ENCODE measurements at places on chromosomes 1 and 21.

- DNase-seq = no peak
Observed at GRCh38 chr1:114180742-114181141, 27.1 kb upstream of the SYT6 start.

GRCh38 chr1:99749504-99750347, 16.7 kb downstream of the FRRS1 start:
- DNase-seq = no peak

GRCh38 chr1:147185432-147185831, 13.2 kb upstream of the PRKAB2 start:
- DNase-seq = no peak

DNA sequence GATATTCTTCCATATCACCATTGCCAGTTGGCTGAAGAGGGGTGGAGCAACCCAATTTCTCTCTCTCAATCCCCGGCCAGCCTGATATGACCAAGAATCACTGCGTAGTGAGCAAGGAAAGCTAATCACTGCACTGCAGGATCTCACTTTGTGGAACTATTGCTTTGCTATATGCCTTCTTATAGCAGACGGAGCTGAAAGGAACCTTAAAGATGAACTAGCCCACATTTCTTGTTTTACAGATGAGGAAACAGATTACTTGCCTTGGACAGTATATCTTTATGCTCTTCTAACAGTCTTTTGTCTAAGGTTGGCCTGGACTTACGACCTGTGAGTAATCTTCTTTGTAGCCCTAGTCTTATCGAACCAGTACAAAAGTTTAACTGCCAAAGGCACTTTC, 7.6 kb downstream of the APOBEC4 start:
- DNase-seq = no peak

DNA sequence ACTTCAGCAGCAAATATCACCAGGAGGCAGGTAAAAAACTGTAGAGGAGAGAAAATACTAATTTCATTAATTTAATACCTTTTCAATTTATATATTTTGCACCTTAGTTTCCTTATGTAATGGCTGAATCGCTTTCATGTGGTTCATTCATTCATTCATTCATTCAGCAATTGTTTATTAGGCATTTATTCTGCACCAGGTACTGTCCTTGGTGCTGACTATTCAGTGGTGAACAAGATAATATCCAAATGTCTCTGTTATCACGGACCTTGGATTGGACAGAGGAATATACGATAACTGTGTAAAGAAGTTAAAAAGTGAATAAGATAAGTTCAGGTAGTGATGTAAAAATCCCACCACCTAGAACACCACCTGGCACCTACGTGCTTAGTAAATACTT, 28.8 kb downstream of the TSPAN2 start:
- DNase-seq = no peak

GRCh38 chr1:18939398-18940302, 16.8 kb downstream of the IFFO2 start:
- no peak for DNase-seq

DNA sequence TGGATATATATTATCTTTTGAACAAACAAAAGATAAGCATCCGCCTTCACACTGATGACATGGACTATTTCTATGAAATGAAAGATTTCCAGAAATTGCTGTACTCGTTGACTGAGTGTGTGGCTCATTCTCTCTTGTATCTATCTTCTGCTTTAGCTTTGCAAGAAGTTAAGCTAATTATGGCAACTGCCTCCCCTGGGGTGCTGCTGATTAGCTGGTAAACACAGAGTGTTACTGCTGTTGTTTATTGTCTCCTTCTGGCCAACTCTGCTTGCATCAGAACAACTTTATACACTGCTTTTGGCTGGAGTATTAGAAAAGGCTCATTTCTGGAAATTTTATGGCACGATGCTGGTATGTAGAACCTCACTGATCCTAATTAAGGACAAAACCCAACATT, 95.6 kb upstream of the SNX7 start:
- DNase-seq = no peak

GRCh38 chr1:112263453-112263852, 132.6 kb upstream of the CTTNBP2NL start:
- DNase-seq = no peak

- no peak for DNase-seq
Observed at GRCh38 chr1:3049905-3050304, 19.1 kb upstream of the PRDM16 start.

DNA sequence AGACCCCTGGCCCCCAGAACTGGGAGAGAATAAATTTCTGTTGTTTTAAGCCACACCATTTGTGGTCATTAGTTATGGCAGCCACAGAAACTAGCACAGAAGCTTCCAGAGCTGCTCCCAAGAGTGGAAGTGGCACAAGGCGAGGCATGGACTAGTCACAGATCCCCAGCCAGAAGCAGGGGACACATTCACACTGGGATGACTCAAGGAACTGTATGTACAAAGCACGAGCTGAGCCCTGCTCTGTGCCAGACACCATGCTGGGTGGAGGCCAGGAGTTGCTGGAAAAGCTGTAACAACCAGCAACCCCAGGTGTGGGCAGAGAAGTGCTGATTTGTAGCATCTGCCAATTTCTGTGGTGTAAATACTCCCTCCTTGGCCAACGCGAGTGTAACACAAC, 55.6 kb downstream of the TCP10L start:
- DNase-seq = no peak

DNA sequence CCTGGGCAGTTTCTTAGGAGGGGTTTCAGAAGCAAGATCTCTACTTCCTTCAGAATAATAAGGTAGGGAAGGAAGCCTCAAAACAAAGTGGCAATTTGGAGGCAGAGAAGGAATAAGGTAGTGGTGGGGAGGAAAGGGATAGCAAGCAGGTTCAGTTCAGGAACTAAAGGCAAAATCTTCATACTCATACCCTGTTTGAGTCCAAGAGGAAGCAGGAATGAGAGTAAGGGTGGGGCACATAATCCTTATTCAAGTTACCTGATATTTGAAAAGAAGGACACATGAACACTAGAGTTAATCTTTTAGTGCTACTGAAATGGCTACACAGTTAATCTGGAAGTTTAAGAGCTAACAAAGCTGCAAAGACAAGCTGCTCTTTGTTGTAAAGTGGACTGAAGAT, 8.4 kb upstream of the RBM8A start:
- no peak for DNase-seq

DNA sequence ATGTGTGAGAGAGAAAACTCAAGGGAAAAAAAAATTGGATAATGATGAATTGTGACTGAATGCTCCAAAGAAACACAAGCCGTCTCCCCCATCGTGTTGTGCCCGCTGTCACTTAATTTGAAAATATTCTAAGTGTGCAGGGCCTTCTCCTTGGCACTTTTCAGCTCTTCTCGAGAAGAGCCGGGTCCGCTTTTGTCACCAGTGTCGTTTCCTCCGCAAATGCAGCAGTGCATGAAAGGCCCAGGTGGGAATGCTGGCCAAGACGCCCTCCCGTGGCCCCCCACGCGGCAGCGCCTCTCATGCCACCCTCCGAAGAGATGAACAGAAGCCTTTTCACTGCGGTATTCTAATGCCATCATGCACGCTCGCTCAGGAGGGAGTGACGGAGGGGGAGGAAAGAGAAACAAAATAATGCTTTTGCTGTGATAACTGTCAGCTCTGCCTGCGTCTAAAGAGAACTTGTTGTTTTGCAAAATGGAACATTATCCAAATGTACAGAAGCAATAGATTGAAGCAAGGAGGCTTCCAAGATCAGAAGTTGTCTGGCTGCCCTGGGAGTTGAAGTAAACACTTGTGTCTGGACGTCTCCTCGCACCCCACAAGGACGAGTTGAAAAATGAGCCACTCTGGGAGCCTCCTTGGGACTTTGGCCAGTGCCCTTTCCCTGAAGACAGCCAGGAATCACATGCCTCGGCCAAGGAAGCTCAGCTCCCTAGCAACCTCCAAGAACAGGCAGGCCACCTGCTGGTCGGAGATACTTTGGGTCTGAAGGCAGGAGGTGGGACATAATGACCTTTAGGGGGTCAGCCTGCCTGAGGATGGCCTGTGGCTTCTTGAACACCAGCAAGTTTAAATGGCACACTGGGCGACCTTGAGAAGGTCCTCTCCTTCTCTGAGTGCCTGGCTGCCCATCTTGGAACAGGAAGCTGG, 166.1 kb upstream of the ZC3H12A start:
- DNase-seq = no peak

- DNase-seq = no peak
Observed at GRCh38 chr1:65772607-65773006, 20.1 kb upstream of the PDE4B start.

- DNase-seq = no peak
Observed at GRCh38 chr1:51712590-51712989, 95.7 kb downstream of the OSBPL9 start.

DNA sequence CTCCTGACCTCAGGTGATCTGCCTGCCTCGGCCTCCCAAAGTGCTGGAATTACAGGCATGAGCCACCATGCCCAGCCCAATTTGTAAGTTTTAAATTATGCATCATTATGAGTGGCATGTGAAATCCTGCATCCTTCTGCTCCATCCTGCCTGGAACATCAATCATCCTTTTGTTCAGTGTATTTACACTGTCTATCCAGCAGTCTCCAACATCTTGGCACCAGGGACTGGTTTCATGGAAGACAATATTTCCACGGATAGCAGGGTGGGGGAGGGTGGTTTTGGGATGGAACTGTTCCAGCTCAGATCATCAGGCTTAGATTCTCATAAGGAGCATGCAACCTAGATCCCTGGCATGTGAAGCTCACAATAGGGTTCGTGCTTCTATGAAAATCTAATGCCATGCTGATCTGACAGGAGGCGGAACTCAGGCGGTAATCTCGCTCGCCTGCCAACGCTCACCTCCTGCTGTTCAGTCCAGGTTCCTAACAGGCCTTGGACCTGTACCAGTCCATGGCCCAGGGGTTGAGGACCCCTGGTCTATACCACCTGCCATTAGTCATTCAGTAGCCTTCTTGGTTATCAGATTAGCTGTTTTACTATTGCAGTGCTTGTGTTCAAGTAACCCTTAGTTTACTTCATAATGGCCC, 22.2 kb upstream of the TCEA3 start:
- no peak for DNase-seq

DNA sequence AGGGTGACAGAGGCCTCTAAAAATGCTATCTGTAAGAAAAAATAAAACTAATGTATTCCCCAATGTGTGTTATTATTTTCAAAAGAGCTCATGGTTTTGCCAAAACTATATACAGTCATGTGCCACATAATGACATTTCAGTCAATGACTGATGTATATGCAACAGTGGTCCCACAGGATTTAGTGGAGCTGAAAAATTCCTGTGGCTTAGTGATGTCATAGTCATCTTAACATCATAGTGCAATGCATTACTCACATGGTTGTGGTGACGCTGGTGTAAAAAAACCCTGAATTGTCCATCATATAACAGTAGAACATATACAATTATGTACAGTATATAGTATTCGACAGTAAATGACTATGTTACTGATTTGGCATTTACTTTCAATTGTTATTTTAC, 172.4 kb downstream of the CACNA1E start:
- DNase-seq = no peak

DNA sequence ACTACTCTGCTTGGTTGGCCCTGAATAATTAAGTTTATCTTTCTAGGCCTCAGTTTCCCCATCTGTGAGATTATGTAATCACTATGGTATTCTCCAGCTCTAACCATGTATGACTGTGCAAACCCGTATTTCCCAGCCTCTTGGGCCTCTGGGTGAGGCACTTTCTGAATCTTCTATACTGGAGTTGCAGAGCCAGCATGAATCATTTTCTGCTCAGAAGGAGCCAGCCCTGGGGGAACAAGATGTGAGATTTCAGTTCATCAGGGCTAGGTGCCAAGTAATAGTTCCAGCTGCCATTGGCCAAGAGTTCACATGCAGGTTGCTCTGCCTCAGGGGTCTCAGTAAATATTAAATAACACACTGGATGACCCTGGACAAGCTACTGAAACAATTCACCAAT, 47.7 kb upstream of the USP24 start:
- DNase-seq = no peak
